ENCODE measurements at places on chromosomes 11 and 22. TPM values are rescaled to one million over a fixed set of nuclear protein-coding genes. Genes with fewer than 3 reads are reported as not detected.

- peak; percentile 78 for DNase-seq
These were observed 1.5 kb downstream of the CHEK1 start for GRCh38 chr11:125626288-125626950.

- peak; percentile 72 for DNase-seq
These were observed at the start of gene KDELR3 for GRCh38 chr22:38467904-38468442. TSS of gene KDELR3 (plus strand) at chr22:38468096. CDS start at chr22:38468234, 138 bp downstream.

- no peak for DNase-seq
These were observed 380.0 kb upstream of the B3GAT1 start for GRCh38 chr11:134792044-134792443.

DNA sequence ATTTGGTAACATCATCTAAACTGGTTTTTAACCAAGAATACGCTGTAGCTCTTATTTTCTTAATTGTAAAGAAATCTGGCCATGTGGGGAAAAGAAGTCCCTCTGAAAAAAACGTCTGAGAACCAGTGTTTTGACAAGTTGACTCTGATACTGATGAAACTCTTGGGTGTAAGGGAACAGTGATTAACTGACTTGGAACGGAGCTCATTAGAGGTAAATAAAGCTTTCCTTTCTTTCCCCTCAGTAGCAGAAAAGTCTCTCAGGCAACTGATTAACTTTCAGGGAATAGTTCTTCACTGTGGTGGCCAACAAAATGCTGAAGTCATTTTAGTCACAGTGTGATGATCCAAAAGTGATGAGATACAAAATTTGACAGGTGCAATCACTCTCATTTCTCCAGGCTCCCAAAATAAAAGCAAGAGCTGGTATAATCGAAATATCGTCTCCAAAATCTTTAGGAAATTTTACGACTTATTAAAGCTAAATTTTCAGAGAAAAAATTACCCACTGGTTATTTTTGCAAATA is 52.3 kb downstream of the SLC36A4 start:
- no peak for DNase-seq

GRCh38 chr11:118834427-118835028 is 43.6 kb upstream of the DDX6 start:
- DNase-seq, result no peak

- DNase-seq, result no peak
These were observed 228.5 kb upstream of the SESN3 start for GRCh38 chr11:95459291-95460042.

DNA sequence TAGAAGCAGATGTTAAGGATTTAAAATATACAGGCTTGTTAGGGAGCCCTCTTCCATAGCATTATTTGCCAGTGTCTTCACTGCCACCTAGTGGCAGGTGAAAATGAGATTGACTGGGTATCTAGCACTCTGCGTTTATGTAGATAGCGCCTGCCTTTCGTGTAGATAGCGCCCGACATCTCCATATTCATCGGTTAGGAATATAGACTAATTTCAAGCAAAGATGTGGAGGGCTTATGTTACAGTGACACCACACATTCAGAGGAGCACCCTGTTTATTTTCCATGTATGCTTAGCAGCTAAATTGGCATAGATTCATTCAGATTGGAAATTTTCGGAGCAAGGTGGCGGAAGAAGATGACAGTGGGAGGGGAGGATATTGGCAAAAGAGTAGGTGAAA is 72.0 kb downstream of the SLC5A12 start:
- peak; percentile 85 for DNase-seq

- no peak for DNase-seq
These were observed 53.1 kb downstream of the PACSIN2 start for GRCh38 chr22:42961810-42962209.

DNA sequence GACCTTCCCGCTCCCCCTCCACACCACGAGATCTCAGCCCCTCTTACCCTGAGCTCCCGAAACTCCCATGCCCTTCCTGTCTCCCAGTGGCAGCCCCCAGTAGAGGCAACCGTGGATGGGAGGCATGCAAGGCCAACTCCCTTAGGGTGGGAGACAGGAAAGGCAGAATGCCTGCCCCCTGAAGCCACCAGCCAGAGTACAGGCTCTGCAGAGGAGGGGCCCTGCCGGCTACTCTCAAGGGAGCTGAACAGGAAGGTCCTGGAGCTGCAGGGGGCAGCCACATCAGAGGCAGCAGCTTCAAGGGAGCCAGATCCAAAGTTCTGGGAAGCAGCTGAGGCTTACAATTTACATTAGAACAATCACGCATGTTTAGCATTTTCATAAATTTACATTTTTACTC is 38.3 kb downstream of the PDE2A start:
- DNase-seq, result no peak

GRCh38 chr11:439315-440064 is 2.3 kb downstream of the ANO9 start:
- DNase-seq, result no peak

DNA sequence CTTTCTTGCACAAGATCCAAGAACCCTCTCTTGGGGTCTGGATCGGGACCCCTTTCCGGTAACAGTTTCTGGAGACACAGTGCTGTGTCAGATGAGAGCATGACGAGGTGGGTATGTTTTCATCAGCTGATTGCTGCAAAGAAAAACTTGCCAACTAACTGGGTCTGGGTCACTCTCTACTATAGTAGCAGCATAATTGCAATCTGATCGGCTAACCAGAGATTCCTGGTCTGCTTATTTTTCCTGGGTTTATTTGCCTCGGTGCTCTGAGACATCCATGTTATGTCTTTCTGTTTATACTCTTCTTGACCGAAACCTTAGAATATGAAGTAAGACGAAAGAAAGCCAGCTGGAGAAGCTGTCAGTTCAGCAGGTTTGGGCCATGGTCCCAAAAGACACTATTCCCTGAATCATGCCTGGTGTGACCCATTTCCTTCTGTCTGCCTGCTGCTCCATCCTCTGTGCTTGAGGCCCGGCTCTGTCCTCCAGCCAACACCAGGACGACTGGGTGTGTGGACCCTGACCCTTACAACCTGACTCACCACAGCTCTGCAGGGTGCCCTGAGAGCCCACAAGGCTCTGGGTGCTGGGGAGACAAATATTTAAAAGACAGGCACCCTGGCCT is 24.1 kb upstream of the CLMP start:
- no peak for DNase-seq

GRCh38 chr22:30033901-30034300 is 46.4 kb upstream of the HORMAD2 start:
- DNase-seq, result no peak

OR51E2 gene
- 26.1 TPM for total RNA-seq

SULT4A1 gene
- total RNA-seq, result 1.0 TPM

UBQLN3 gene
- not detected for total RNA-seq

ALDH3B2 gene
- not detected for total RNA-seq

OR52H1 gene
- total RNA-seq, result 21.0 TPM

OR51L1 gene
- not detected for total RNA-seq

ENTHD1 gene
- not detected for total RNA-seq

C22orf42 gene
- total RNA-seq, result not detected

MS4A15 gene
- total RNA-seq, result not detected

JAM3 gene
- 21.4 TPM for total RNA-seq

CPT1A gene
- total RNA-seq, result 62.4 TPM

Data from stomach (tissue), 19 donors.